ENCODE measurements at places on chromosomes 4 and X.
A peak's percentile ranks its signal among the peaks of the same experiment; 100 is the strongest.

- no peak for DNase-seq
Observed at GRCh38 chrX:68915778-68916177, 87.0 kb downstream of the EFNB1 start.

GRCh38 chr4:151153585-151153984 lies 54.2 kb downstream of the RPS3A start:
- no peak for DNase-seq

DNA sequence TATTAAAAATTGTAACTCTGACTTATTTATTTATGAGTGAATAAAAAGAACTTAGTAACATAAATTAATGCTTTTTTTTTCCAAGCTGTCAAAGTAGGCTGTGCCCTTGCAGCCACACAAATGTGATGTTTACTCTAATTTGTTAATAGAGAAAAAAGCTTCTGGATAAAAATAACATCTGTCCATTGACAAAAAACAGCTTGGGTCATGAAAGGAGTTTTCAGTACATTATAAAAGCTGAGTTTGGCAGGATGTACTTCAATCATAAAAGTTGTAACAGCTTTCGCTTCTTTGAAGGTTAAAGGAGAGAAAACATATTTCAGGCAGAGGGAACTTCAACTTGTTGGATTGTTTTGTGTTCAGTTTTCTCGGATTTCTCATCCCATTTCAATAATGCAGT lies 105.6 kb downstream of the SLC4A4 start:
- DNase-seq = no peak

GRCh38 chr4:67928546-67928945 lies 34.7 kb downstream of the TMPRSS11A start:
- DNase-seq = peak; percentile 69

DNA sequence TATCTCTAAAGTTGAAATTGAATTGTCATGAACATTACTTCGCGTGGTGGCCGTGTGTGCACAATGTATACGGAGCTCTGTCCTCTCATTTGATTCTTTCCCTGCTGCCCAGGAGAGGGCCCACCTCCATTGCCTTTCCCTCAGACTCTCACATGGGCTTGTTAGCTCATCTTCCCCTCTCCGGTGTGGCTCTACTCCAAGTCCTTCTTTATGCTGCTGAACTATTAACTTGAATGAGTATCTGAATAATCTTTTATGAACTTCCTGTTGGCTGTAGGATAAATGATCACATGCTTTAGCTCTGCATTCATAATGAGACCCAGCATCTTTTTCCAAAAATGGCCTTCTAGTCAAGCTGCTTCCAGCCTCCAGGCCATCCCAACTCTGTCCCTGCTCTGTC lies 68.8 kb upstream of the CLNK start:
- DNase-seq = peak; percentile 46

GRCh38 chrX:12089740-12090139 lies 48.5 kb upstream of the FRMPD4 start:
- DNase-seq = no peak

DNA sequence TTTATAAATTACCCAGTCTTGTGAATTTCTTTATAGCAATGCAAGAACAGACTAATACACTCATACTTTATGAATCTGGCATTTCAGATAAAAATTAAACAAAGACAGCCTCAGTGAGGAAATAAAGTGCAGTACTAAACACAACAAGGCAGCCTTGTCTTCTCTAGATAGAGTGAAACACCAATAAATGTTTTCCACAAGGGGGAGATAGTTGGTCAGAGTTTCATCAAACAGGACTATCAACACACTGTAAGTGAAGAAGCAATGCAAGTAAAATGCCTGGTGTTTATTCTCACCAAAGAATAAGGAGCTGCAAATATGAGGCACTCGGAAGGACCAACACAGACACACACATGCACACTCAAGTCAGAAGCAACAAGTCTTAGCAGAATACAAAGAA lies 62.8 kb downstream of the FAM9B start:
- no peak for DNase-seq

- DNase-seq = no peak
Observed at GRCh38 chr4:118869808-118870342, 18.8 kb upstream of the SYNPO2 start.

- peak; percentile 7 for DNase-seq
Observed at GRCh38 chrX:49754233-49754857, 58.6 kb upstream of the PAGE1 start.

GRCh38 chr4:28287831-28288233 lies 1427.2 kb downstream of the STIM2 start:
- DNase-seq = no peak

DNA sequence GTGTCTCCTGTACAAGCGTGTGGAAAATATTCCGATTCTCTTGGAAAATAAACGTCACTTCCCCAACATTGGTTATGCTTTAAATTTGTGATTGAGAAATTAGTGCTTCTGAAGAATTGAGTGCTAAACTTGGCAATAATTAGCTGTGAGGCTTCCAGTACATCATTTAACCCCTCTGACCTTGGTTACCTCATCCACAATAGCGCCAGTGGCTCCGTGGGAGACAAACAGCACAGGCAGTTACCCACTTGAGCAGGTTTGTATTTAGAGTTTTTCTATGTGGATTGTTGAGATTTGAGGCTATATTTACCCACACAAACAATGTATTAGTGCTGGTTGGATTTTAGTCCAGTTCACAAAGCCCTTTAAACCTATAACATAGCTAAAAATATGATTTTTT lies 476.5 kb downstream of the NKX6-1 start:
- DNase-seq = no peak

- no peak for DNase-seq
Observed at GRCh38 chr4:112315446-112315845, 18.3 kb downstream of the ALPK1 start.

DNA sequence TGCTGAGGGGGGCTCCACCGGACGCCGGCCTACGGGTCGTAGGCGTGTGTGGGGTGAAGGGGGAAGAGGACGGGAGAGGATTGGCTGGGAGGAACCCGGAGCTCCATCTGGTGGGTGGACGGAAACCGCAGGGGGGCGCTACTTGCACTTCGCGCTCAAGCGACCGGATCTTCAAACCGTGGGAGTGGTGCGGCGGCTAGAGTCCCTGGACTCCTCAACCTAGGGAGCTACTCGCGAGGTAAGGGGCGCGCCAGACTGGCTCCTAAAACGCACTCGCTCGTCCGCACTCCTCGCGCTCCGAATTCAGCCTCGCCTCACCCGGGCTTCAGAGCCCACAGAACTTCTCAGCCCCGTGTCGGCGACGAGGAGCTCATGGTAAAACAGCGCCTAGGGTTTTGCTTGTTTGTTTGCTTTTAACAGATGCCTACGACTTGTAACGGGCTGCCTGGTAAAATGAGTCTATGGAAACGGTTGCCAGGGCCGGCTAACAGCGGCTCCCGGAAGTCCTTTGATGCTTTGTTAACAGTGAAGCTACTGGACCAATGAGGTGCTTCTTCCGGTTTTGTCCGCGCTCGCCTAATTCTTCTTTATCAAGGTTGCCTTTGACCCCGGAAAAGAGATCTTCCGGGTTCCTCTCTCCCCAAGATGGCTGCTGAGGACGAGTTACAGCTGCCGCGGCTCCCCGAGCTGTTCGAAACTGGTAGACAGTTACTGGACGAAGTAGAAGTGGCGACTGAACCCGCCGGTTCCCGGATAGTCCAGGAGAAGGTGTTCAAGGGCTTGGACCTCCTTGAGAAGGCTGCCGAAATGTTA lies at the start of gene IGBP1:
Gene IGBP1, plus strand, starts transcription at position 145 of the 813 bp plus-strand sequence. Its CDS starts 501 bp downstream, at position 646.
- peak; percentile 88 for DNase-seq

DNA sequence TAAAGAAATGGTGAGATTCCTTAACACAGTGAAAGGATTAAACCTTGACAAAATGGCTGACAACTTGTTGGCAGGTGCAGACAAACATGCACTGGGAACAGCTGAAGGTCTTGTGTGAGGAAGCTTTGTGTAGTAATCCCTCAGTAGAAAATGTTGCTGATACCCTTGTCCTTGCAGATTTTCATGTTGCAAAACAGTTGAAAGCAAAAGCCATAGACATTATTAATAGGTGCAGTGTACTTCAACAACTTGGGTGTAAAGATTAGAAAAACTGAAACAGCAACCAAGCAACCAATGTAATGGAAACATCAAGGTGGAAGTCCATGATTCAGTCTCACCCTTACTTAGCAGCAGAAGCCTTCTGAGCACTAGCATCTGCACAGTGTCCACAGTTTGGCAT lies 29.8 kb downstream of the UGT2B7 start:
- DNase-seq = no peak

DNA sequence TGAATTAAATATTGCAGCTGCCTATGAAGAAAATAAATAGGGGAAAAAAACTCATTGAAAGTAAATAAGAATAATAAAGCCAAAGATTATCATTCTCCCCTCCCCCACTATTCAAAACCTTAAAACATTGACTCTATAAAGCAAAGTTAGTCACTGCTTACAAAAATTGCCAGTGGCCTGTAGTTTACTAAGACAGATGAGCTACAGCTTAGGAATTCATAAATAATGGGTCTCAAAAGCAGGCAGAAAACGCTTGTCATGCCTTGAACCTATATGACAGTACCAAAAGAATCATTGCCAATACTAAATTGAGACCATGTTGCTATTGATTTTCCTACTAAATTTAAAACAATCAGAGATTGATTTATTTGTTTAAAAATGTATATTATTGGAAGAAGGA lies 78.9 kb downstream of the SLC10A7 start:
- no peak for DNase-seq

DNA sequence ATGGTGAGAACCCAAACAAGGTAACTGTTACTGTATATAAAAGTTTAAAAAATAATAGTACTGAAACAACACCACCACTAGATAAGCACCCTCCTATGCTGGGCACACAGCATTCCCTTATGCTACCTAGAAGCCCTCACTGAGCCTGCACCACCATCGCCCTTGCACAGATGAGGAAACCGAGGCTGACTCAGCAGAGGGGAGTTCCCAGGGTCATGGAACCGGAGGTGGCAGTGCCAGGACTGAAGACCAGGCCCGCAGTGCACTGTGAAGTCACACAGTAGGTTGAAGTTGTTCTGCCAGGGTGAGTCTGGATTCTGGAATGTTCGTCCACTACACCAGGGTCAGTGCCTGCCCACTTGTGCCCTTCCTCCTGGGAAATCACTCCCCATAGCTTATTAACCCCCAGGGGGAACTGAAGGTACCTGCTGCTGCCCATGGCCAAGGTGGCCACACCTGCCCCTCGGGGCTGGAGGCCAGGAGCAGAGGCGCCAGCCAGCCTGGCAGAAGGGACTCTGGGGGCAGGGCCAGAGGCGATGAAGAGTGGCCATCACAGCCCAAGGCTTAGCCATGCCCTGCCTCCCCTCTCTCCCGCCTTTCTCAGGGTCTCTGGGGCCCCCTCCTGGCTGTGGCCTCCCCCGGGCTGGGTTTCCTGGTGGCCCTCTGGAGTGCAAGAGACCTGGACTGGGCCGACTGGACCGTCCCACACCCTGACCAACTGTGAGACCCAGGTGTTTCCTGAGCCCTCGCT lies 15.1 kb upstream of the ABLIM2 start:
- DNase-seq = no peak

GRCh38 chr4:81663368-81663767 lies 191.7 kb upstream of the RASGEF1B start:
- no peak for DNase-seq

GRCh38 chrX:1487401-1487800 lies 34.7 kb upstream of the ASMTL start:
- DNase-seq = no peak

DNA sequence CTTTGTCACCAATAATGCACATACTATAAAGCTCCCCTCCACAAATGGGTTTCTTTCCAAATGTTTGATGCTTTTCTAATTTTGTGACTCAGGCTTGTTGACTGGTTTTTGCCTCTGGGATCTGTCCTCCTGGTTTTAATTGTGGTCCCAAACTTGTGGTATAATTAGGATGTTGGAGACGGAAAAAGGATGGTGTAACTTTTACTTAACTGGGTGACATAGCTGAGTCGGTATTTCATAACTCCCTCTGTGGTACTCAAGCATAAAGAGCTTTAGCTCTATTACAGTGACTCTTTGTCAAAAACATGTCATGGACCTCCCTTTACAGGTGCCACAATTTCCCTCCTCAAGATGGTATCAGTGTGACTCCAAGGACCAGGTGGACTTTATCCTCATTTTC lies 119.7 kb upstream of the RBPJ start:
- no peak for DNase-seq

DNA sequence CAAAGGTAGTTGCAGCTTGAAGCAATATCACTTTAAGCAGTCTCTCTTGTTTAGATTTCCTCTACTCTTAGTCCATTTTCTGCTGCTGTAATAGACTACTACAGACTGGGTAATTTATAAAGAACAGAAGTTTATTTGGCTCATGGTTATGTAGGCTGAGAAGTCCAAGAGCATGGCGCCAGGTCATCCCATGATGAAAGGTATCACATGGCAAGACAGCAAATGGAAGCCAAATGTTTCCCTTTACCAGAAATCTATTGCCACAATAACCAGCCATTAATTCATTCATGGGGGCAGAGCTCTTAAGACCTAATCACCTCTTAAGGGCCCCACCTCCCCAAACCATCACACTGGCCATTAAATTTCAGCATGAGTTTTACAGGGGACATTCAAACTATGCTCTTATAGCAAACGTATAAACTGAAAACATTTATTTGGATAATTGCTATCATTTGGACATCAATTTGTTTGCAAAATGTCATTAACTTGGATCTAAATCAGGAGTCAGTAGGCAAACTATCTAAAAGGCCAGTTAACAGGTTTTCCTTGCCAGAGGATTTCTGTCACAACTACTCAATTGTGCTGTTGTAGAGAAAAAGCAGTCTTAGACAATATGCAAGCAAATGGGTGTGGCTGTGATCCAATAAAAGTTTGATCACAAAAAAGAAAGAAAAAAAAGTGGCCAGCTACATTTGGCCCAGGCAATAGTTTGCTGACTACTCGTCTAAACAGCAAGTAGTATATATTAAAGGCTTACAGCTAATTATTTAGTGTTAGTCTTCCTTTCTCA lies 75.7 kb upstream of the GUCY1A1 start:
- DNase-seq = no peak

DNA sequence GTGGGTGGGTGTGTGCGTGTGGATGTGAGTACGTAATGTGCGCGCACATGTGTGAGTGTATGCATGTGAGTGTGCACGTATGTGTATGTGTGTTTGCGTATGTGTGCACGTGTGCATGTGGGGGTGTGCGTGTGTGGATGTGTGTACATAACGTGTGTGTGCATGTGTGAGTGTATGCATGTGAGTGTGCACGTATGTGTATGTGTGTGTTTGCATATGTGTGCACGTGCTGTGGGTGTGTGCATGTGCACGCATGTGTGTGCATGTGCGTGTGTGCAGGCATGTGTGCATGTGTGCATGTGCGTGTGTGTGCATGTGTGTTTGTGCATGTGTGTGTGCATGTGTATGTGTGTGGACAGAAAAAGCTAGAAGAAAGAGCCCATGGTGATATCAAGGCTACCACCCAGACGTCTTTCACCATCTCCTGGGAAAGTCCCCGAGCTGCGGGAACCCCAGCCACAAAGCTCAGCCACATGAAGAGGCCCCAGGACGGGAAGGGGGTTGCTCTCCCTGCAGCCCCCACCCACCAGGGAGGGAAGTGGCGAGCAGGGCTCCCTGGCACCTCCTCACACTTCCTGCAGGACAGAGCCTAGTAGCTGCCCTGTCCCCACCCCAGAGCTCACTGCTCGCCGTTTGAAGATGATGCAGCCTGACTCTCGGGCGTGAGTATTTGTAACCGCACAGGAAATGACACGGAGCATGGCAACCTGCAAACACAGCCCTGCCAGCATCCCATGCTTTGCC lies 108.3 kb downstream of the DCTD start:
- DNase-seq = no peak

- DNase-seq = no peak
Observed at GRCh38 chr4:788636-789297, 37.2 kb downstream of the CPLX1 start.

All from NCI-H2029 (cell line).